ENCODE measurements at places on chromosomes 1 and 21. TPM values are rescaled to one million over a fixed set of nuclear protein-coding genes. Genes with fewer than 3 reads are reported as not detected.

DNA sequence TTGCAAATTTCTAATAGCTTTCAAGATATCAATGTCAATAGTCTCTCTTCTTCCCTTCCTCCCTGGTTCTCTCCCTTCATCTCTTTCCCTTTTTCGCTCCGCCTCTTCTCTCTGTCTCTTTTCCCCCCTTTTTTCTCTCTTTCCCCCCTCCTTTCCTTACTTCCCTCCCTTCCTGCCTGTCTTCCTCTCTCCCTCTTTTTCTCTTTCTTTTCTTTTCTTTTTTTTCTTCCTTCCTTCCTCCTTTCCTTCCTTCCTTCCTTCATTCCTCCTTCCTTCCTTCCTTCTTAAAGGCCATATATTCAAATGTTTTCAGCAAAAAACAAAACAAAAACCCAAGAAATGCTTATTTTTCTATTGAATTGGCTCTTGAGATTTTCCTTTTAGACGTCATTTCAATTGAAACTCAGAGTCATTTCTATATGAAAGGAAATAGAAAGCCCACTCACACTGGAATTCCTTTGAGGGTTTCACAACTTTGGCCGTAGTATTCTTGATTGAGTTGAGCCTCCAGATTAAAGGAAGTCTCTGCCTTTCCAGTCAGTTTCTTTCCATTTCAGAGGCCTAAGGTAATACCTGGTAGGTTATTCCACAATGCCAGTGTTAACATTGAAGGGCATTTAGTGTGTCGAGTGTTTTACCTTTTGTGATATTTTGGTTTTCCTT, 551.5 kb downstream of the LMO4 start:
- no peak for DNase-seq

GRCh38 chr1:32111789-32112188, 3.9 kb downstream of the KPNA6 start:
- no peak for DNase-seq

DNA sequence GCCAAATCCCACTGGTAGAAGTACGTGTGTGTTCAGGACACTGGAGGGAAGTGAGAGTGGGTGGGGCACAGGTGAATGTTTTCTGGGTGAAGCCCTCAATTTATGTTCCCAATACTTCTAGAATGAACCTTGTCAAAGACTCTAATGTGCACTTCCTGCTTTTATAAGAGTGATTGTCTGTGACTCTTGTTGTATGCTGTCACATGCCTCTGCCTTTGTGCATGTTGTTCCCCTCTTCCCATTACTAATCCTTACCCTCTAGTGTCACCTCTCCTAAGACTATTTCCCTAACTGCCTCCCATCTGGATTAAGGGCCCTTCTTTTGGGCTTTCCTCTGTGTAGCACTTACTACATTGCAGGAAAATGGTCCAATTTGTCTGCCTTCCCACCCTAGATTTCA, 2.5 kb upstream of the LINGO4 start:
- DNase-seq: no peak

- no peak for DNase-seq
These were observed at the start of gene TMEM82 for GRCh38 chr1:15742339-15742801. Gene TMEM82, plus strand, starts transcription at chr1:15742499. Its CDS starts 61 bp downstream, at chr1:15742560.

GRCh38 chr21:14838400-14838799, 226.4 kb downstream of the NRIP1 start:
- no peak for DNase-seq

- DNase-seq: no peak
These were observed 21.9 kb downstream of the NCF2 start for GRCh38 chr1:183568176-183569021.

GRCh38 chr1:110588486-110588885, 17.7 kb downstream of the KCNA2 start:
- no peak for DNase-seq

DNA sequence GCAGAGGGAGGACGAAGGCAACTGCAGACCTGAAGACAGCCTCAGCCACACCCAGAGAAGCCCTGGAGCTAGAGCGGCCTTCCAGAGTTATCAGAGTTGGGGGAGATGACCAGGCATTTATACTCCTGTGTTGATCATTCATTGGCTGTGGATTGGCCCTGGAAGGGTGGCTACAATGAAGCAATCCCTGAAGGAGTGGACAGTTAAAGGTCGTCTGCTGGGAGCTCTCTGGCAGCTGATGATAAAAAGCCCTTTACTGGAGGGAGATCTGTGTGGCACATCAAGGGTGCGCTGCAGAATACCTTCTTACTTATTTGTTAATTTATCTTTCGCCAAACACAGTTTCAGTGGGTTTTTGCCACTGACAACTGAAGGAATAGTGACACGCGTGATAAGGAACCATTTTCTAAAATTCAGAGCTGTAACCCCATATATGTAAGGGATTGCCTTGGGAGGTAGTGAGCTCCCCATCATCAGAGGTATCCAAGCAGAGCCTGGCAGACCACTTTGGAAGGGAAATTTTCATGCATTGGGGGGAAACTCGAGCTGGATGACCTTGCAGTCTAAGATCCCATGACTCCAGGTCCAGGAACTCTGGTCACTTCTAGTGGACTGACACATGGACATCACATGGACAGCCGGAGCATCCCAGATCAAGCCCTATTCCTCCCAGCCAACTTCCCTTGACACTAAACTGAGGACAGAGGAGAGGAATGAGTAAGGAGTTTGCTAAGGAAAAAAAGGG, 126.4 kb upstream of the GADD45A start:
- DNase-seq: no peak

DNA sequence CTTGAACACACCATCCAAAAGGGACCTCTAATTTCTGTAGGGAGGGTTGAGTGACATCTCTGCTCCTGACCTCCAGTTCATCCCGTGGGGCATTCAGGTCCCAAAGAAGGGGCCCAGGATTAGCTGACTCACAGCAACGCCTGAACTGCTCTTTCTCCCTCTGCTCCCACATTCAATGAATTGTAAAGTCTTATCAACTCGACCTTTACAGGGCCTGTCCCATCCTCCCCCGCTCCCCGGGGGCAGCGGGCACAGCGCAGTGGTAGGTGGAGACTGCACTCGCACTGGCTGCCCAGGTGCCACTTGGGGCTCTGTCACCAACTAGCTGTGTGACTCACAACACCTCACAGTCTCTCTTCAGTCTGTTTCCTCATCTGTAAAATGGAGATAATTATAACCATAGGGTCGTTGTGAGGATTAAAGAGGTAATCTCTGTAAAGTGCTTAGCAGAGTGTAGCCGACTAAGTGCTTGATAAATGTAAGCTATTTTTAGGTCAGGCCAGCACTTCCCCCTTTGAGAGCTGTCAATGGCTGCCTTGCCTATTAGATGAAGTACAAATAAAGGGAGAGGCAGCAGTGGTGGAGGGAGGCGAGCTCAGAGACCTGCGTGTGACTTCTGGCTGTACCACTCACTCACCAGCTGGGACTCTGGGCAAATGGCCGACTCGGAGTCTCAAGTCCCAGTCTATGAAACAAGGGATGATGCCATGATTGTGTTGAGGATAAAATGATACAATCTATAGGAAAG, 637 bp upstream of the MYBPHL start:
- no peak for DNase-seq

GRCh38 chr1:214854126-214854875, 228.2 kb upstream of the KCNK2 start:
- DNase-seq: no peak

GRCh38 chr1:117967881-117968280, 38.3 kb downstream of the WDR3 start:
- DNase-seq: no peak

GRCh38 chr1:150162862-150163706, 13.4 kb downstream of the PLEKHO1 start:
- DNase-seq: peak; percentile 79

- DNase-seq: no peak
These were observed 72.4 kb downstream of the ATP5PO start for GRCh38 chr21:33843216-33843615.

- DNase-seq: no peak
These were observed 27.0 kb downstream of the ELAVL4 start for GRCh38 chr1:50135716-50136115.

DNA sequence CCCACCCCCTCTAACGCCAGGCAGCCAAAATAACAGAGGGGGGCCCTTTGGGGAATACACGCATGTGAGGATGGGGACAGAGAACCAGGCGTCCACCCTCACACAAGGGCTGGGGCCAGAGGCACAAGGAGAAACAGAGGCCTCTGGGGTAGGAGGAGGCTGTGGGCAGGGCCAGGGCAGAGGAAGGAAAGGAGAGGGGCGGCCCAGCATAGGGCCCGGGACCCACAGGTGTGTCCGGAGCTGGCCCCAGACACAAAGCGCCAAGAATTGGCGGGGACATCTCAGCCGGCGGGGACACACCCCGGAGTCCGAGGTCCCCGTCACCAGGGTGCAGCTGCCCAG, 6.7 kb downstream of the PLEKHG5 start:
- DNase-seq: no peak

- no peak for DNase-seq
These were observed 763 bp downstream of the AUNIP start for GRCh38 chr1:25858494-25858893.

DNA sequence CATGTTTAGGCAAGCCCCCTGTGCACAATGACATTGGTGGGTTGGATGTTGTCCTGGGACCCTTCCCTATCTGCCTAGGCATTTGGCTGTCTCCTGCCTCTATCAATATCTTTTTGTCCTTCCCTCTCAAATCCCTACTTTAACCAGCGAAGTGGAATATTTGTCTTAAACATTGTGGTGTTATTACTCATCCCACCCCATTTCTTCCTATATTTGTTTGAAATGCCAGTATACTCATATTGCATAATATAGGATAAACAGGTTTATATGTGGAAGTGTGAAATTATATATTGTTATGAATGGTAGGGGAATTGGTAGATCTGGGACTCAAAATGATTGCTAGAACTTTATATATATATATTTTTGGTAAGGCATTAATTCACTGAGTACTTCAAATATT, 80.0 kb downstream of the ADGRL2 start:
- no peak for DNase-seq

- DNase-seq: no peak
These were observed 81.3 kb upstream of the PPIH start for GRCh38 chr1:42576935-42577334.

DNA sequence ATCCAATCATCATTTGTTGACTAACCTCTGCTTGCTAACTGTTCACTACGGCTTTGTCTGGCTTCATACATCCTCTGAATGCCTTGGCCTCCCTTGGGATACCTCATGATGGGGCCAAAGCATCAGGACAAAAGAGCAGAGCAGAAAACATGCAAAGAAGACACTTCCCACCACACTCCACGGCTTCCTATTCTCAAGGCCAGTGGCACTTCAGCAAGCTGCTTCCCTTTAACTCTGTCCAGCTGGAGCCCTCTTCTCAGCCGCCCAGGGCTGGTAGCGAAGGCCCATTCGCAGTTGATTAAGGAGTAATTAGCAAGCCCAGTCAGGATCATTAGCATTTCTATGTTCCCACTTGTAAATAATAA, 224.3 kb upstream of the FGGY start:
- DNase-seq: no peak

DNA sequence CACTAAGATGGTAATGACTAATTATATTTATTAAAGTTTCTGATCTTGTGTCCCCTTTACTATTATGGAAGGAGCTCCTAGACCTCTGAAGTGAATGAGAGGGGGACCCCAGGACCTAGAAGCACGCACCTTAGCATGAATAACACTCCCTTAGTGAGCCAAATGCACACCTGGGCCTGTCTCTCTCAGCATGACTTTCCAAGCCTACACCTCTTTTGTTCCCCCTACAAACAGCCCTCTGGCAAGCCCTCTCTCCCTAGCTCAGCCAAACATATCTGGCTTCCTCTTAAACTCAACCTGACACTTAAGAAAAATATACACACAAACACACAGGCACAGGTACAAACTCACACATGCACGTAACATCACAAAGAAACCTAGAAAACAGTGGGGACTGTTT, 7.3 kb upstream of the CTH start:
- no peak for DNase-seq

- DNase-seq: no peak
These were observed 1.1 kb downstream of the FALEC start for GRCh38 chr1:150516616-150517015.

DNA sequence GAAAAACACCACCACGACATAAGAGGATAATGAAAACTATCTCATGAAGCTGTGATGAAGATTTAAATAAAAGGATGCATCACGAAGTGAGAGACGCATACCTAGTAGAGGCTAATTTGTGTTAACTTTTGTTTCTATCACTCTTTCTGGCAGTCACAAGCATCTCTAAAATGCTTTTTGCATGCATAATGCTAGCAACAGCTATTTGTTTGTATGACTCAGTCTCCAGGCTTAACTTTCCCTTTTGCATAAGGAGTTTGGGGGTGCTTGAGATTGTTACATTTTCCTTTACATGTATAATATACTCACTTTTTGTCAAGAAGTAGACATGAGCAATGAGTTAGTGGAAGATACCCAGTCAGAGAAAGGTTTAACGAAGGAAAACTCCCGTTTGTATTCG, 385.4 kb downstream of the DISC1 start:
- no peak for DNase-seq

DNA sequence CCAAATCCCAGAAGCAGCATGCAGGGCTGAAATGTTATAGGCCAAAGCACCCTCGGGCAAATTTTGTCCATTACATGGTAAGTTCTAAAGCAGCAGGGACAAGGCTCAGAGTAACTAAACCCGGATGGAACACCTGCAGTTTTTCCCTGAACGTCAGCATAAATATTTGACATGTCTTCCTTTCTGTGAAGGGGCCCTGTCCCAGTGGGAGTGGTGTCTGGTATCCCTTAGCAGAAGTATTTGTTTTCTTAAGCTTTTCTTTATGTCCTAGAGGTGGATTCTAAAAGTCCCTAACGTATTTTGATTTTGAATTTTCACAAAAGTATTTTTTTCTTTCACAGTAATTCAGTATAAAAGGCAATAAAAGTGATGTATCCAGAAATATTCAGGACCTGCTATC, 223.9 kb downstream of the ST6GALNAC3 start:
- DNase-seq: no peak

DNA sequence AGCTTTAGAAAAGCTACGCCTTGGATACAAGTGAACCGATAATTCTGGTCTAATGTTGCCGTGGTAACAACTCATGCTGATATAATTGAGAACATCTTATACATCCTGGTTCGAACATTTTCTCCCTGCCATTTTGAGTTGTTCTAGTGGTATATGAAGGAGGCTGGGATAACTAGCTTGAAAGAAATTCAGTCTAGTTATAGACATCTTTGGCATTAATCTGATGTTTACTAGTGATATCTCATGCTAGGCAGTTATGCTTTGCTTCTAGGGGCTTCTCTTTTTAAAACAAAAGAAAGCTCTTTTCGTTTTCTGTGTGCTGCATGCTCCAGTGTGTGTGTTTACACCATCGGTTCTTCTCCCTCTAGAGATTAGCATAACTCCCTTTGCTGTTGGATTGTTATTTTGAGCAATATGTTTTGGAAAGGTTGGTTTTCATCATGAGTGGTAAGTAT, 20.5 kb downstream of the PRKACB start:
- DNase-seq: no peak

- no peak for DNase-seq
These were observed 489.6 kb upstream of the ADGRL4 start for GRCh38 chr1:79496129-79496528.

Gene SH3BGR
- 3.5 TPM for total RNA-seq

Gene KRTAP11-1
- not detected for total RNA-seq

Gene NTRK1
- total RNA-seq: 0.35 TPM

Gene SPRR2E
- not detected for total RNA-seq

Gene ZNF593OS
- total RNA-seq: not detected

Gene FCRL2
- total RNA-seq: not detected

Gene SLC16A4
- total RNA-seq: 0.32 TPM

Gene NEK7
- 24.7 TPM for total RNA-seq
